ENCODE measurements at places on chromosomes 4 and X. TPM values are rescaled to one million over a fixed set of nuclear protein-coding genes. Genes with fewer than 3 reads are reported as not detected.

- no peak for DNase-seq
Measured at GRCh38 chr4:7223541-7223940, 31.2 kb downstream of the SORCS2 start.

GRCh38 chrX:79107891-79108718 lies 36.4 kb upstream of the GPR174 start:
- peak; percentile 76 for DNase-seq

Gene ZNF185
- 2.0 TPM for total RNA-seq

Gene ARHGAP6
- total RNA-seq, result not detected

DNA sequence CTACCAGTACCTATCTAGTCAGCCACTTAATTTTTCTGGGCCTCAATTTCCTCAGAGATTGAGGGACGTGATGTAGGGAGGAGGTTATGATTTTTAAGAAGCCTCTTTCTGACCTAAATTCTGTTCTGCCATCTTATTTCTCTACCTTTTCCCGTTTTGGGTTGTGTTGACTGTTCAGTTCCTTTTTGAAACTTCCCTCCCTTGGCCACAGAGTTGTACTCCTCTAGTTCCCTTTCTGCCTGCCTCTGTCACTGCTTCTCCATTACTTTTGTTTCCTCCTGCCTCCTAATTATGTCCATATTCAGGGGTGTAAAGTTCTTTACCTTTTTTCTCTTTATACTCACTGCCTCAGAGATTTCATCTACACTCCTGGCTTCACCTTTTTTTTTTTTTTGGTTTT lies 25.4 kb downstream of the CLCN5 start:
- no peak for DNase-seq

Gene NXF2
- total RNA-seq, result not detected

GRCh38 chrX:8731559-8732395 lies at the start of gene ANOS1:
ANOS1 (minus strand) TSS chrX:8732137; CDS start chrX:8732036, 101 bp downstream.
- DNase-seq, result no peak

DNA sequence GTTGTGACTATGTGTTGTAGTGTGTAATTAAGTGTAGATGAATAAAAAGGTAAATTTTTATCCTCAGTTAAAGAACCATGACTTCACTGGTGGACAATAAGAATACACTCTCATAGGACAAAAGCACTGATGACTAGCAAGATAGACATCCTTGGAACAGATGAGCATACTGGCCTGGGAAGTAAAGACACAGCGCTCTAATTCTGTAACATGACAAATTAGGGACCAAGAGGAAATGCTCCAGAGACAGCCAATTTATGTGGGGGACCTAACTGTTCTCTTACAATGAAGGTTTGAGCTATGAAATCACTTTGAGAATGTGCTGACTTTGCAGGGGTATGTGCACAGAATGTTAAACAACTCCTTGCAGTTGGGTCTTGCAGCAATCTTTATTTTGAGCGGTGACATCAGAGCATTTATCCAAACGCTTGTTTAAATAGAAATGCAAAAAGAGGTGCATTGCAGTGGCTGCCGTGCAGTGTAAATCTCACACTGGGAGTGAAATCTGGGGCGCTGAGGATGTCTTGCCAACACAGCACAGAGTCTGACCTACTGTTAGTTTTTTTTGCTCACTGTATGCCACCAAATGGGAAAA lies 109.3 kb downstream of the MAGEC2 start:
- DNase-seq, result no peak

GRCh38 chr4:139142980-139143379 lies 34.0 kb downstream of the ELF2 start:
- DNase-seq, result no peak

DNA sequence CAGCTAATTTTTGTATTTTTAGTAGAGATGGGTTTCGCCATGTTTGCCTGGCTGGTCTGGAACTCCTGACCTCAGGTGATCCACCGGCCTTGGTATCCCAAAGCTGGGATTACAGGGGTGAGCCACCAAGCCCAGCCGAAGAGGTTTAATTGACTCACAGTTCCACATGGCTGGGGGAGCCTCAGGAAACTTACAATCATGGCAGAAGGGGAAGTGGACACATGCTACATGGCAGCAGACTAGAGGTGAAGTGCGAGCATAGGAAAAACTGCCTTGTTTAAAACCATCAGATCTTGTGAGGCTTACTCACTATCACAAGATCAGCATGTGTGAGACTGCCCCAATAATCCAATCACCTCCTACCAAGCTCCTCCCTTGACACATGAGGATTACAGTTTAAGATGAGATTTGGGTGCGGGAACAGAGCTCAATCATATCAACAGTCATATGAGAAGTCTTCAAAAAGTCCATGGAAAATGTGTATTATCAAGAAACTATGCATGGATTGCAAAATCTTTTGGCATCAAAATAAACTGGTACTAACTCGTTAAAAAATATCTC lies 25.8 kb upstream of the RPL39 start:
- no peak for DNase-seq

DNA sequence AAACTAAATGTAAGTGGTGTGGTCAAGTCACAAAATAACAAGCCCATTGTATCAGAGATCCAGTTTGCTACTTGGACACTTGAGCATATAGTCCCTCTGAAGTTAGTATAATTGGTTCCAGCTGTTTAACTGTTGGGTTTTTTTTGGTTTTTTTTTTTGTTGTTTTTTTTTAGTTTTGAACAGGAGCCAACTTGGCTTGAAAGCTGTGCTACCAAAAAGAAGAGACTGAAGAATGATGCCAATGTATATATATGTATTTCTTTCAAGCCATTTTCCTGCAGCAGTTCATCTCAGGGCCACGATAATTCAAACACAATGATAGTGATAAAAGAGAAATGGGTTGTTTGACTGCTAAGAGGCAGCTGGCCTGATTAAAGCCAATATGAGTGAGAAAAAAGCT lies 138.3 kb downstream of the PCDH18 start:
- DNase-seq, result no peak

- no peak for DNase-seq
Measured at GRCh38 chr4:39285853-39286252, 80.3 kb downstream of the RFC1 start.

Gene GABRQ
- total RNA-seq, result not detected

DNA sequence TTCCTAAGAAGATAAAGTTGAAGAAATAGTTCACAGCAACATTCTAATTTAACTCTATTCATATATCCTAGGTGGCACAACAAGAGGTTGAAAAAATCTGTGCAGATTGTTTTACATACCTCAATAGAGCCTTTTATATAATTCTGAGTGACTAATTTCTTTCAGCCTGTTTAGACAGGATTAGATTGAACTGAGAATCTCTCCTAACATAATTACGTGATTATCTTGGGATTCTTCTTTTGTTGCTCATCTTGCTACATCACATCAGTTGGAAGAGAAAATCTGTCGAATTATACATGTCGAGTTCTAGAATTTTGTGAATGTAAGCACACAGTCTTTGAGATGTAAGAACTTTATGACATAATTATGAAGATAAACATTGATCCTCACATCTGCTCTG lies 1873.7 kb upstream of the IGFBP7 start:
- DNase-seq, result no peak

DNA sequence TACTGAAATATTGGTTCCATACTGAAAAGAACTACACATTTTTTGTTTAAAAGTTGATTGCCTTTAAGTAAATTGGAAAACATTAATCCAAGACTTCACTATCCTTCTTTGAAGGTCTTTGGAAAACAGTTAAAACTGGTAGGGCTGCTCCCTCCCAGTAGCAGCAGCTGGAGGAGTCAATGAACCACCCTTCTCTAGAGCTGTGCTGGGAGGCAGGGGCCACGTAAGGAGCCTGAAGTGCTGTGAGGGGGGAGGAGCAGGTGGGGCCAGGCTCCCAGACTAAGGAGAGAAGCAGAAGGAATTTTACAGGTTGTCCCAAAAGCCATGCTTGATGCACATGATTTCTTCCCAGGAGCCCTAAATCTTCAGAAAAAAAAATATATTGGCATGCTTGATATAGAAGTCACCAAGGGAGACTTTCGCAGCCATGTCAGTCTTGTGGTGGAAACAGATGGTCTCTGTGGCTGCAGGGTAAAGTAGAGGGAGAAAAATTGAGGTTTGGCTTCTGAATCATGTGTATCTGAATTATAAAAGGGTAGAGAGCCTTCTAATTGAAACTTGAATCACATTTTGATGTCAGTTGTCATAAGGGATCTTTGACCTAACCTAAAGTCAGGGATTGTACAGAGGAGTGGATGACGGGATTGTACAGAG lies 673.2 kb upstream of the FRG1 start:
- DNase-seq, result no peak

Gene CXCR3
- 28.5 TPM for total RNA-seq
